ENCODE measurements at places on chromosomes 2 and 18.

- DNase-seq: no peak
Observed at GRCh38 chr18:26453386-26453901, 94.9 kb downstream of the KCTD1 start.

DNA sequence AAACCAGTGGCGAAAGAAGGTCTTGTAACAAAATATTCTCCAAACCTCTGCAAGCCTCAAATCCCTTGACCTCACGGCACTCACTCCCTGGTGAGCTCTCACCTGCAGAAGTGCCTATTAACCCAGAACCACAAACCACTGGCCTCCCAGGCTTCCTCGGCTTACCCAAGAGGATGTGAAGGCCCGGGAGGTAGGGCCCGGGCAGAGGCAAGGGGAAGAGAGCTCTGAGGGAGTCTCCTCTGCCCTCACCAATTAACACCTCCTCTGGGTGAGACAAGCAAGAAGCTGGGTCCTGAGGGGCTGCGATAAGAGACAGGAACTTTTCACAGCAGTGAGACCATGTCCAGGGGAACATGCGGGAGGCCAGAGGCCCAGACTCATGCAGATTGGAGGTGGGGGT is 53.7 kb downstream of the EMX1 start:
- DNase-seq: no peak

- DNase-seq: no peak
Observed at GRCh38 chr2:124920448-124920847, 895.4 kb downstream of the CNTNAP5 start.

GRCh38 chr18:44136326-44136725 is 544.4 kb upstream of the SETBP1 start:
- no peak for DNase-seq

GRCh38 chr2:12270876-12271588 is 445.7 kb upstream of the TRIB2 start:
- DNase-seq: no peak
